Right atrium auricular region (tissue), 2 donors: ENCODE measurements at places on chromosomes 11 and 22. TPM values are rescaled to one million over a fixed set of nuclear protein-coding genes. Genes with fewer than 3 reads are reported as not detected.

GRCh38 chr22:19815093-19815822 is 39.4 kb downstream of the GNB1L start:
- DNase-seq: peak; percentile 36

GRCh38 chr11:3126207-3126865 is 38.8 kb downstream of the OSBPL5 start:
- no peak for DNase-seq

GRCh38 chr11:46020084-46020599 is 97.7 kb downstream of the LARGE2 start:
- DNase-seq: no peak

- no peak for DNase-seq
These were observed 3.3 kb downstream of the A4GALT start for GRCh38 chr22:42717197-42717928.

- DNase-seq: peak; percentile 92
These were observed 17.1 kb upstream of the RBM4B start for GRCh38 chr11:66694732-66695207.

DNA sequence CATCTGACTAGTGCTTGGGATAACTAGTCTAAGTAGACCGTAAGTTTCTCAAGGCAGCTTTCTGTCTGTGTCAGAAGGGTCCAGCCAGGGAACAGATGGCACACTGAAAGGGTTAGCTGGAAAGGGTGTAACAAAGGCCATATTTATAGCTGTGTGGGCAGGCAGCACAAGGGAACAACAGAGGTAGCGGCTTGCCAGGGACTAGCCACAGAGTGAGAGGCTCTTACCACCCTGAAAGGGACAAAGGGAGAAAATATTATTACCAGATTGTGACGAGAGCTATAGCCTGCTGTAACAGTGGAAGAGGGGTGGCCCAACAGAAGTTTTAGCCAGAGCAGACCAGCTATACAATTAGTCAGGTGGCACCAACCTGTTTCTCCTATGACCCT is 129.4 kb downstream of the CCDC34 start:
- no peak for DNase-seq

GRCh38 chr11:124725719-124726105 is 14.0 kb upstream of the NRGN start:
- no peak for DNase-seq

OR10D3 gene
- not detected for total RNA-seq

ANKRD13D gene
- 14.1 TPM for total RNA-seq

GLB1L2 gene
- 0.22 TPM for total RNA-seq
